ENCODE measurements at places on chromosomes 3 and 15.

- no peak for DNase-seq
Measured at GRCh38 chr3:105480768-105481167, 114.1 kb downstream of the ALCAM start.

DNA sequence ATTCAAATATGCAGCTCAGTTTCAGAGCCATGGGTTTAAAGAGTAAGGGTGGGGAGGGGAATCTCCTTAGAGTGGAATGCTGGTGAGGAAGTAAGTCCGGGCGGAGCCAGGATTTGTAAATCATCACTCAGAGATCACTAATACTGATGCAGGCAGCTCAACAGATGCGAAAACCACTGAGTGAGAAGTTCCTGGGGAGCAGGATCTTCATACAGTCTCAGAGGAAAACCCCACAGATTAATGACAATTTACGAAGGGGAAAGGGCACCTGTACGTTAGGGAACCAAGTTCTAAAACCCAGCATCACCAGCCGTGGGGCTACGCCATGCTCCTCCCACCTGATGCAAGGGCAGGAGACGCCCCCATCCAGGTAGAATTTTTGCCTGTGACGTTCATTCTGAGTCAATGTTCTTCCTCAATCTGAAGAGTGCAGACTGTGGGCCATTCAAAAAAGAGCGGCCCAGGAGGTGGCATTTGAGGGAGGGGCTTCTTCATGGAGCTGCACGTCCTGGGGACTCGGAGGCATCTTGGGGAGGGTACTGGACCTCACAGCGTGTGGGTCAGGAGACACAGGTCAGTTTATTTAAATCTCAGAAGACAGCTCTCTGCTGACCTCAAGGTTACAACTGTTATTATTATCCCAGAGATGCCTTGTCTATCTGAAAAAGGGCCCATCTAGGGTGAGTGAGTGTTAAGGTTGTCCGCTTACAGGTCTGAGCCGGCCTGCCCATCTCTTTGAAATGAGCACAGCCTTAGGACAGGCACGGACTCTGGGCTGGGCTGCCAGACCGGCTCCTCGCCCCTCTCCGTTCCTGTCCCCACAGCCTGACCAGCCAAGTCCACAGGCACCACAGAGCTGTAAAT lies 228.0 kb downstream of the XXYLT1 start:
- DNase-seq, result no peak

DNA sequence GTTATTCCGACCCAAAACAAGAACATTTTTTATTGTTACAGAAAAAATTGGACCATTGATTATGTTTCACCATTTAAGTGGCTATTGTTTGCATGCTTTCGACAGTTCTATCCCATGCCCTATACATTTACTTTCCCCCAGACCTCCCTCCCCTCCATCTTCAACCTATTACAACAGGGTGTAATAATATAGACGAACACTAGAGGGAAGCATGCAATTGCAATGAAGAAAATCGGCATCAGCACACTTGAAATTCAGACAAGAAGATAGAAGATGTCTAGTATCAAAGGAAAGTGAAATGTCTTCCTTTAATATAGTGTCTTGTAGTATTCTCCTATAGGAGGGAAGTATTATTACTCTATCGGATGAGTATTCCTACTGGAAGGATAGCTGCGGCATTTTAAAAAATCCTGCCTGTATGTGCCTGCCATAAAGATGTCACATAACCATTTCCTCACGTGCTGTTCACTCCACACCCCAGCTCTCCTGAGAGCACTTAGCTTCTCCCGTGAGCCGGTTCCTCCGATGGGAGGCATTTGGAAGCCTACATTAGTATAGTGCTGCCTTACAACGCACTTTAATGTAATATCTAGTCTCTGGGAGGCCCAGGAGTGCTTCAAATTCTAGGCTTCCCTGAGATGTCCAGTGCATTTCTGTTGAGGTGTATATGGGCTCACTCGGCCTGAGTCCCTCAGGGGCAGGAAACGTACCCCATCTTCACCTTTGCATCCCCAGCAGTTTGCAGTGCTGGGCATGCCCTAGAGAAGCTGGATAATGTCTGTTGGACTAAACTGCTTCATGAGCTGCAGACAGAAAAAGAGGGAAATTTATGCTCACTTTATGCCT lies 17.8 kb upstream of the ERICH6 start:
- peak; percentile 46 for DNase-seq

GRCh38 chr3:73805435-73805834 lies 180.7 kb upstream of the PDZRN3 start:
- no peak for DNase-seq

DNA sequence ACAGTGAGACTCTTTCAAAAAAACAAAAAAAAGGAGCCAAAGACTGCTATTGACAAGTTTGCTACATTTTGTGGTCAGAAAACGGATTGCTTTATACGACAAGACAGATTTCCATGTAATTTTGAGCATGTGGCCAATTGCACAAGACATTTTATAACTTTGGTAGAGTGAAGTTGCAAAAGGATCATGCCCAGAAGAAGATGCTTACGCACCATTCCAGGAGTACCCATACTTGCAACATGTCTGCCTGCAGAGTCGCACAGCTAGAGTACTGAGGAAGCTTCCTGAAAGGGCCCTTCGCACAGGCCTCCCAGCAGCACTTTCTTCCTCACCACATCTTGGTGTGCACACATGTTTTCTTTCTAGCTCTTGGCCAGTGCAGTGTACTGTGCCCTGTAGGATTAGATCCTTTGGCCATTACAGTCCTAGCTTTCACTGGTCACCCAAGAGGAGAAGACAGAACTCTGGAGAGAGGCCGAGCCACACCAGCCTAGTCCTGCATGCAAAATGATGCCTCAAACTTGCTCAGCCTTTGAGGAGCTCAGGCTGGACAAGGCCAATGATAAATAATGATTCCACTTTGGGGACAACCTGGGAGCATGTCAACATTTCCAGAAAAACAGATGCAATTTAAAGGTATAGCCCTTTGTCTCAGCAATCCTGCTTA lies 11.7 kb downstream of the CHDH start:
- DNase-seq, result no peak

GRCh38 chr3:178198329-178198728 lies 337.9 kb upstream of the KCNMB2 start:
- no peak for DNase-seq

- no peak for DNase-seq
Measured at GRCh38 chr3:109188741-109189140, 52.2 kb downstream of the C3orf85 start.
